Activated T-cell treated with anti-CD3 and anti-CD28 coated beads, Interleukin-2, amount 50 U/mL, for 1 hour (primary cell): ENCODE measurements at places on chromosomes 6 and 20.
A peak's percentile ranks its signal among the peaks of the same experiment; 100 is the strongest.

GRCh38 chr6:136790411-136791295 is 1.6 kb downstream of the MAP3K5 start:
- DNase-seq: no peak

DNA sequence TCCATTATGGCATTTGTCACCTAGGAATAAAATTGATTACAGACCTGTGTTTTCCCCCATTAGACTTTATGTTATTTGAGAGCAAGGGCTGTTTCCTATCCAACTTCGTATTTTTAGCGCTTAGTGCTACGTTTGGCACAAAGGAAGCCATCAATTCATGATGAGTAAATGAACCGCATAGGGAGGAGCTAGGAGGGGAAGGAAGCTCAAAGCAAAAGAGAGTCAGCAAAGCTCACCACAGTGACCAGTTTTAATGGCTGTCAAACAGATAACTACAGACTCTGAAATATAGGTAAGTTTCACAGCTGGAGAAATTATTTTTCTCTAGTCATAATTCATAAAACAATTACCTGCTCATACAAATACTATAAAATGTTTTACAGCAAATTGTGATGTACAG is 6.9 kb upstream of the SAMD3 start:
- DNase-seq: no peak

DNA sequence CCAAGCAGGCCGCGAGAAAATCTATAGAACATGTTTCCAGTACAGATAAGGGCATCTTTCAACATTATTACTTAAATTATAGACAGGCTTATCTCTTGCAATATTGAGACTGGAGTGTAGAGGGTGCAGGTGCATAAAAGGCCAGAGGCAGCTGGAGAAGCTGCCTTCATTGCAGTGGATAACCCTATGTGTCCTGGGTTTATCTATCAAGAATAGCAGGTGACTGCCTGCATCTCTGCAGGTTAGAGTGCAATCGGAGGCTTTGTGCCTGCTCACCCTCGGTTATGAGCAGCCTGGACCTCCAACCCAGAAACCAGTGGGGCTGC is 28.7 kb upstream of the ECI2 start:
- no peak for DNase-seq

DNA sequence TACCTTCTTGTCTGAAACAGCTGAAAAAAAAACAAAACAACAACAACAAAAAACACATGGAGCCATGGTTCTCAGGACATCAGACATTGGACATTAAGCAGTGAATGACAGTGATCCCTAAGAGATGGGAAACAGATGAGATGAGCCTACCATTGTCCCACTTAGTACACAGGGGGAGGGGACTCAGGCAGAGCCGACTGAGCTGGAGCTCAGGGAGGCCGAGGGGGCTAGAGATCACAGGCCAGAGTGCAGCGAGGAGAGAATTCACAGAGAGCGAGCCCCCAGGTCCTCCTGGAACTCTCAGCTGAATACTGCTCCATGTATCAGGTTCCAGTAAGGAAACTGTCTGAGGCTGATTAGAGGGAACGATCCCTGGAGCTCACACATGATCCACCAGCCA is 134.6 kb downstream of the GRM4 start:
- no peak for DNase-seq

GRCh38 chr20:60485012-60485760 is 527.0 kb downstream of the CDH26 start:
- no peak for DNase-seq

- peak; percentile 57 for DNase-seq
These were observed 146.4 kb downstream of the AKAP7 start for GRCh38 chr6:131281471-131282270.

DNA sequence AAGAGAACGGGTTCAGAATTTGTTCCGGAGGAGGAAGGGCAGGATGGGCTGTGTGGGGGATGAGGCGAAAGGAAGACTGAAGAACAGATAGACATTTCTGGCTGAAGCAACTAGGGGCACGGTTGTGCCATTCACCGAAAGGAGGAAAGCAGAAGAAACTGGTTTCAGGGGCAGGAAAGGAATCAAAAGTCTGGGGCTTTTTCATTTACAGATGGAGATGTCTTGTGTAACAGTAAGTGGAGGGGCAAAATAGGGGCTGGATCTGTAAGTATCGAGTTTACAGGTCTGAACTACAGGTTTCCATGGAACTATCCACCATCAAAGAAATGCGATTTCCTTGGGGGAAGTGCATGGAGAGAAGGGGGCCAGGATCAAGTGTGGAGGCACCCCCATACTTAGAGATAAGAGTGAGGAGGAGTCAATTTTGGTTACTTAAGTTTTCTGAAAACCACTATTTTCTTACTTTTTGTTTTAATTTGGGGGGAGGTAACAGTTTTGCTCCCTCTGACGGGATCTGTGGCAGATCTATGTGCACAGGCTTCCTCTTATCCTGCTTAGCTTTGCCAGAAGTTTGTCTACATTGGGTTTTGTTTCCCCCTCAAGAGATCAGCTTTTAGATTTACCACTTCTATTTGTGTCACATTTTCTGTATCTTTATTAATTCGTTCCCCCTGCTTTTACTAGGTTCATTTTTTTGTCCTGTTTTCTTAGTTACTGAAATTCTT is 120.1 kb downstream of the SLC23A2 start:
- DNase-seq: no peak

DNA sequence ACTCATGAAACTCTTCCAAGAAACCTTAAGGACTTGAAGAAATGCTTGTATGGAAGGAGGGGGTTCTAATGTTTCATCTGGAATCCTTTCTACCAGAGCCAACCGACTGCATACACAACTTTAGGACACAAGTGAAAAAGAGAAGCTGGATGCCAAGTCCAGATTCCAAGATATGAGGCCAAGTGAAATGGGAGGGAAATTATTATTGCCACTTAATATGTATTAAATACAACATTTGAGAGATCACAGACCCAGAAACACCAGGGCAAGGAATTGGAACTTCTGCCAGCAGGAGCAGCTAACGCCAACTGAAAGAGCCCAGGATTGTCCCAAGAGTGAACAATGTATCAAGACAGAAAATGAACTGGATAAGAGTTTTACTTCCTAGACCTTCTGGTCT is 144.2 kb downstream of the ARHGAP18 start:
- no peak for DNase-seq

GRCh38 chr6:44715925-44716324 is 328.4 kb downstream of the CDC5L start:
- DNase-seq: no peak

DNA sequence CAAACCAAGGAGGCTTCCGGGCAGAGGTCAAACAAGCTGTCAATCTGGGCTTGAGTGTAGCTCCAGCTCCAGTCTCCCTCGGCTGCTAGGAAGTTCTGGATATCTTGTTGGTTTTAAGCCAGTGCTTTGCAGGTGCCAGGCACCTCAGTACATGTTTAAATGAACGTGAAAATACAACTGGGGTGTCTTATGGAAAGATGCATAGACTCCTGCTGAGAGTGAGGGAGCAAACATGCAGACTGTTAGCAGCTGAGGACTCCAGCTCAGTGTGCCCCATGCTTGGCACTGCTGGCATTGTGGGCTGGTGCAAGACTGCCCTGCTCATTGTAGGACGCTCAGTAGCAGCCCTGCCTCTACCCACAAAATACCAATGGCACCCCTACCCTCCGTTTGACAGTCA is 28.5 kb downstream of the ERMARD start:
- no peak for DNase-seq

GRCh38 chr6:137117581-137117980 is 55.9 kb downstream of the IL22RA2 start:
- DNase-seq: no peak

DNA sequence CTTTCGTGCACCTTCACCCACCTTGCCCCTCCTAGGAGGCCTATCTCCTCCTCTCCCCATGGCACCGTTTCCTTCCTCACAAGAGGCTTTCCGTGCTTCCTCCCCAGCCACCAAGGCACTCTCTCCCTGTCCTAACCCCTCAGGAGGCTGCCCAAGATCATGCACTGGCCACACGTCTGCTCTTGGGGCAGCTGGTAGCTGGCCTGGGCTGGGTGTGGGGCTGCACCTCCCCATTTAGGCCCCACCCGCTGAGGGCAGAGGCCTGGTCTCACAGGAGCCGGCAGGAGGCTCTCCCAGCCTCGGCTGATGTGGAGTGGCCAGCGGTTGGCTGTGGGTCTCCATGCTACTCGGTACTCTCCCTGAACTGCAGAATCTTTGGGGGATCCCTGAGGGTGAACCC is 13.6 kb downstream of the NOL4L start:
- no peak for DNase-seq

GRCh38 chr6:13068586-13069210 is 259.6 kb downstream of the TBC1D7 start:
- no peak for DNase-seq

DNA sequence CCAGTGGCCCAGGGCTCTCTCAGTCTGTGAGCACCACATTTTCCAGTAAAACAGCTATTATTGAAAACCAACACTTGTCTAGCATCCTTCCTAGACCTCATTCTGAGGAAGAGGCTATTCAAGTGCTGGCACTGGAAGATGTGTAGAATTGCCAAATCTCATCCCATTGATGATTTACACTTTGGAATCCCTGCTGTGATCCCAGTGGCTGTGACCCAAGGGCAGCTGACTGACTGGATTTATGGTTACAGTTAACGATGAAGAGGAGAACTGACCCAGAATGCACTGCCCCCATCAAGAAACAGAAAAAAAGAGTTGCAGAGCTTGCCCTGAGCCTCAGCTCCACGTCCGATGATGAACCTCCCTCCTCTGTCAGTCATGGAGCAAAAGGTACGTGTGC is 2.4 kb downstream of the CMTR1 start:
- DNase-seq: no peak

- peak; percentile 61 for DNase-seq
These were observed 50.8 kb upstream of the FAM83D start for GRCh38 chr20:38875175-38875993.

- DNase-seq: no peak
These were observed 49.7 kb downstream of the TP53INP2 start for GRCh38 chr20:34753706-34754461.

GRCh38 chr6:39440039-39440426 is 117.5 kb upstream of the KCNK16 start:
- DNase-seq: no peak

- DNase-seq: no peak
These were observed 26.0 kb upstream of the RCAN2 start for GRCh38 chr6:46517202-46517601.

- DNase-seq: no peak
These were observed 57.9 kb downstream of the MAFB start for GRCh38 chr20:40631119-40631631.

DNA sequence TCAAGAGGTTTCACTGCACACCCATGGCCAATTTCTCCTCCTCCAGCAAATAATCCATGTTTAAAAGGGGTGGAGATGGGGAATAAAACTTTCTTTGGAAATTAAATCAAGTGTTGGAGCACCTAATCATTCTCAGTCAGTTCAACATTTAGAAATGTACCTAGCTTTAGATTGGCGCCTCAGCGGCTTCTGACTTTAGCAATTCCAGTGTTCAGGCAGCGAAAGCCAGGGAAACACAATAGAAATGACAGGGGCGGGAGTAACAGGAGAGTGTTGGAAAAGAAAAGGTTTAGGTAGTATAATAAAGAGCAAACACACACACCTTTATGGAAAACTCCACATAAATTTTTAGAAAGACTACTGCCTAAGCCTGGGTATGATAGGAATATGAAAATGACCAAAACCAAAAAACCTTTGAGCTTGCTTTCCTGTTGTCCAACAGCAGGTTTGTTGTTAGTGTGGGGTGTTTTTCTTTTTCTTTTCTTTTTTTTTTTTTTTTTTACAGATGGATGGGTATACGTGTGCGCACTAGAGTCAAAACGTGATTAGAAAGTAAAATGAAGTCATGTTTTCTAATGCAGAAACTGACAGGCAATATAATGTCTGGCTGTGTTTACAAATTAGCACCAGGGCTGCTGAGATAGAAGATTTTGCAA is 7.7 kb downstream of the TFAP2A start:
- DNase-seq: no peak

DNA sequence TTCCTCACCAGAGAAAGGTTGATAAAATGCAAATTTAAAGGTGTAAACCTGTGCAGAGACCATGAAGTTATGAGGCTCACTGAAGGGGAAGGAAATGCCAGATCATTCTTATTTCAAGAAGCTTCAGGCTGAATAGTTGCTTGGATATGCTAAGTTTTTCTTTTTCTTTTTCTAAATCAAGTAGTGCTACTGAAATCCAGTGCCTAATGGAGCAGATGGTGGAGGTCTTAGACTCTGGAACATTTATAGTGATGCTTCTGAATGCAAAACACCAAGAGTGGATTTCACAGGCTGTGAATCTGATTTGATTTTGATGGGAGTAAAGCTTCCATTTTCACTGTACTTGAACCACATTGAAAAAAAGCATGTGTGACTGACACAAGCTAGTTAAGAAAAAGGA is 151.2 kb upstream of the BEND3 start:
- DNase-seq: no peak

GRCh38 chr6:157604816-157605215 is 218.2 kb upstream of the SNX9 start:
- no peak for DNase-seq
